Ecto neural progenitor cell (in vitro differentiated cells): ENCODE measurements at places on chromosomes 1 and 21.

DNA sequence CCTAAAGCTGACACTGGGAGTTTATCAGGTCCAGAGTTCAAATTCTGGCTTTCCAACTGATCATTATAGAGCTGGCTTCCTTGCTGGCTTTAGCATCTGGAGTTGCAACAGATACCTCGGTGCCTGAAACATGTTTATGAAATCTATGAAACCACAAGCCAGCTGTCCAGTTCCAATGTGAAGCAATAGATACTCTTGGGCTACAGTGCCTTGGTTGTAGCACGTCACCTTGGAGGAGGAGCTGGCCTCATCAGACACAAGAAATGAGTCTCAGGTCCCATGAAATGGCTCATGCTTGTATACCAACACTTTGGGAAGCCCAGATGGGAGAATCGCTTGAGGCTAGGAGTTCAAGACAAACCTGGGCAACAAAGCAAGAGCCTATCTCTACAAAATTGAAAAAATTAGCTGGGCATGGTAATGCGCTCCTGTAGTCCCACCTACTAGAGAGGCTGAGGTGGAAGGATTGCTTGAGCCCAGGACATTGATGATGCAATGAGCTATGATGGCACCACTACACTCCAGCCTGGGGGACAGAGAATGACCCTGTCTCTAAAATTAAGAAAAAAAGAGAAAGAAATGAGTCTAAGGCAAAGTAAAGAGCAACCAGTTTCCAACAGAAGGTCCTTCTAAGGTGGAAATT lies 132.5 kb upstream of the ZNF648 start:
- DNase-seq = no peak

- no peak for DNase-seq
These were observed 28.7 kb upstream of the KCNJ15 start for GRCh38 chr21:38228115-38228514.

DNA sequence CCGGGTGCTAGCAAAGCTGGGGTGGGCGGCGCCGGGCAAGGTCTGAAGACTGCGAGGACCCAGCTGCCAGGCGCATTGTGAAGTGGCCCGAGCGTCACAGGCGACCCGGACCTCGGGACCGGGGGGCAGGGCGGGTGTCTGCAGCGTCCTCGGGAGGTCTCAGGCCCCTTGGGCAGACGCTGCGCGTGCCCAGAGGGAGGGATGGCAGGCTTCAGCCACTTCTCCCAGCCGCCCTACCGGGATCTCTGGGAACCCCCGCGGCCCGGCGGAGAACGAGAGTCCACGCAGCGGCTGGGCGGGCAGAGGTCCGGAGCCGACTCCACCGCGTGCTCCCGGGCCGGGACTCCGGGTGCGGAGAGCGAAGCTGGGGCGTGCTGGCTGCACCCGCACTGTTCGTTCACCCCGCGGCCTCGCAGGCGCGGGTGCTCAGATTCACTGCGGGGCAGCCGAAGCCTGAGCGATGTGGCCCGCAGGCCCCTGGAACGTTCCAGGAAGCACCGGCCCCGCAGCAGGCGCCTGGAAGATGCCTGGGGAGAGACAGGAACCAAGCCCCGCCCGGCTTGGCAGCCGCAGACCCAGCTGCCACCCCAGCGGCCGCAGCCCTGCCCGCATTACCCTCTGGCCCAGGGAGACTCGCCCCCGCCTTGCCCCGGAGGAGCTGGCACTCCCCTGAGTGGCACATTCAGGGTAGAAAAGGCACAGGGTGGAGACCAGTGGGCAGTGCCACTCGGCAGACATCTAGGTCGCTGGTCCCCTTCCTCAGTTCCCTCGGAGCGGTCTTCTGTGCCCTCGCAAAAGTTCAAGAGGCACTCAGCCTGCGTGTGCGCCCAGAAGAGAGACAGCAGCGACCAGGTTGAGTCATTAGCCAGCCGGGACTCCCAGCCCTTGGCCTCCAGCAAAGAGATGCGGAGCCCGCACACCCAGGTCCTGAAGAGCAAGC lies at the start of gene CCDC185:
Gene CCDC185, plus strand, starts transcription at position 141 of the 940 bp plus-strand sequence. Its CDS starts 61 bp downstream, at position 202.
- DNase-seq = no peak

DNA sequence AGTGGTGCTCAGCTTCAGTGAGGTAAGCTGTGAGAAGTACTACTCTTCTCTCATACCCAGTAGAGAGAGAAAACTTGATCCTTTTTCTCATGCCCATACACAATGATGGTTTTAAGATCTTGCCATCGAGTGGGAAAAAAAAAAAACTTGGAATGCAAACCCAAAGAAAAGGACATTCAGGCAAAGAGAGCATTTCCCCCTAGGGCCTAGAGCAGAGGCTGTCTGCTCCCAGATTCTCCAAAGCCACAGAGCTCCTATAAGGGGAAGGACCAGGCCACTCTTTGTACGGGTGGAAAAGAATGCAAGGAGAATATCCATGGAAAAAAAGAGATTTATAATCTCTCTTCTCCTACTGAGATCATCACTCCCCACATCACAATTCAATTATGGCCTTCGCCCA lies 34.9 kb downstream of the MROH9 start:
- DNase-seq = no peak

- DNase-seq = no peak
These were observed 330.9 kb downstream of the CHRM3 start for GRCh38 chr1:239717097-239717917.
